NCI-H526 treated with DMSO at 0.1 percent for 48 hours (cell line): ENCODE measurements at places on chromosomes 7 and 10.

- DNase-seq: no peak
Measured at GRCh38 chr10:75469006-75469616, 37.7 kb downstream of the LRMDA start.

- no peak for DNase-seq
Measured at GRCh38 chr7:1569440-1569832, 396 bp downstream of the PSMG3 start.

- no peak for DNase-seq
Measured at GRCh38 chr10:98339799-98340198, 71.8 kb upstream of the LOXL4 start.

DNA sequence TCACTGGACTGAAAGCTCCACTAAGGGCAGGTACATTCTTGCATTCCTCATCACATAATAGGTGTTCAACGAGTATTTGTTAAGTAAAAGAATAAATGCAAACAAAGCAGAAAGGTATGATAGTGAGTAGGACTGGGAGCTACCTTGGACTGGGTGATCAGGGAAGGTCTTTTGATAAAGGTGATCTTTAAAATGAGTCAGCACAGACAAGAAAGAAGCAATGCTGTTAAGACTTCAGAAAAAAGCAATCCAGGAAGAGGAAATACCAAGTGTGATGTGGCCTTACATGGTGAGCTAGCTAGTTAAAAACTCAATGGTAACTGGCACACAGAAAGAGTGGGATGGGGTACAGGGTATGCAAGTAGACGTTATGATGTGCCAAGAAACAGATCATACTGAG, 40.1 kb downstream of the TSPAN12 start:
- DNase-seq: no peak

- DNase-seq: no peak
Measured at GRCh38 chr7:31663072-31663471, 23.9 kb upstream of the PPP1R17 start.

GRCh38 chr7:49172639-49173038, 248.3 kb downstream of the CDC14C start:
- no peak for DNase-seq

- DNase-seq: peak; percentile 80
Measured at GRCh38 chr7:155205368-155206317, 92.0 kb upstream of the INSIG1 start.

- no peak for DNase-seq
Measured at GRCh38 chr7:2660359-2661095, 27.5 kb upstream of the AMZ1 start.

DNA sequence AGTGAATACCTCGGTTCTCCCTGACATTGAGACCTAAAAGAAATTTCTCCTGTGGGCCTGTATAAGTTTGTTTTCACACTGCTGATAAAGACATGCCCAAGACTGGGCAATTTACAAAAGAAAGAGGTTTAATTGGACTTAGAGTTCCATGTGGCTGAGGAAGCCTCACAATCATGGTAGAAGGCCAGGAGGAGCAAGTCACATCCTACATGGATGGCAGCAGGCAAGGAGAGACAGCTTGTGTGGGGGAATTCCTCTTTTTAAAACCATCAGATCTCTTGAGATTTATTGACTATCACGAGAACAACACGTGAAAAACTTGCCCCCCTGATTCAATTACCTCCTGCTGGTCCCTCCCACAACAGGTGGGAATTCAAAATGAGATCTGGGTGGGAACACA, 6.7 kb downstream of the TMEM72 start:
- DNase-seq: no peak

- DNase-seq: no peak
Measured at GRCh38 chr10:69317626-69318105, 39.4 kb downstream of the HK1 start.

- DNase-seq: no peak
Measured at GRCh38 chr7:134669388-134669787, 22.7 kb downstream of the BPGM start.

- no peak for DNase-seq
Measured at GRCh38 chr10:58209669-58210068, 58.0 kb downstream of the IPMK start.

GRCh38 chr10:10985361-10985760, 32.3 kb upstream of the CELF2 start:
- no peak for DNase-seq

DNA sequence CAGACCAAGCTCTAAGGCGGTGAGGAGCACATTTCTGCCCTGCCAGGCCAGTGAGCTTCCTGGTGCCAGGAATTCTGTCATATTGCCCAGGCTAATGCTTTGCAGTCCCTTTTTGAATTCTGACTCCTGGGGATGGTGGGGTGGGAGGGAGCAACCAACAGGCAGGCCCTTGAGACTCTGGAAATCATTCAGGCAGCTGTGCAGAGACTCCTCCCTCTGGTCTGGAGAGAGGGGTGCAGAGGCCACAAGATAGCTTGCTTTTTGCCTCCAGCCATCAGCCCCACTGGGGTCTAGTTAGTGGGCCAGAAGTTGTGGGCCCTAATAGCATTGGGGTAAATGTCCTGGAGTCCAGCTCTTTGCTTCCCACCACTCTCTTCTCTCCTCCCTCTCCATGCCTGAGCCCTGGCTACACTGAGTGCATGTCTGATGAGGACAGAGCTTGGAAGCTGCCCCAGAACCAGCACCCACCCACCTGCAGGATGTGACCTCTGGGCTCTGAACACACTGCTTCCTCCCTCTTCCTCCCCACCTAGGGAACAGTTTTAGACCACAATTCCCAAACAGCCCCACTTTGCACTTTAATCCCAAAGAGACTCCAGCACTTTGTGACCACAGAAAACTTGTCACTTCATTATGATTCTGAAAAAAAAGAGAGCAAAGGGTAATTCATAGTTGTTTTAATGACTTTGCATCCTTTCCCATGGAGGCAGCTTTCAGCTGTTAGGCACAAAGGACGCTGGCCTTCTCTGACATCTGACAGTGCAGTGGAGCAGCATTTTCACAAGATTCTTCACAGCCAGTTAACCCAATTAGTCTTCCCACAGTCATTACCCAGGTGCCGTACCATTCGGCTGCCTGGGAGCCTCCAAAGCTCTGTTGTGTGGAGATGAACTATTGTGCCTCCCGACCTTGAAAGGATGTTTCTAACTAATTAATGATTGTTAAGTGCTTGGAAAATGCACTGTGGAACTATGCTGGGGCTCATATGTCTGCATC, 262.5 kb downstream of the TRIL start:
- DNase-seq: no peak
